ENCODE measurements at places on chromosomes 6 and 20. TPM values are rescaled to one million over a fixed set of nuclear protein-coding genes. Genes with fewer than 3 reads are reported as not detected.

The FGD2 gene
- 3.2 TPM for total RNA-seq

The CD83 gene
- 32.5 TPM for total RNA-seq

The WFDC5 gene
- not detected for total RNA-seq

The AVP gene
- 51.9 TPM for total RNA-seq

The WFDC12 gene
- not detected for total RNA-seq

The GNAS-AS1 gene
- 1.2 TPM for total RNA-seq

The IP6K3 gene
- total RNA-seq, result 0.46 TPM
